ENCODE measurements at places on chromosomes 5 and 9.

- no peak for DNase-seq
Measured at GRCh38 chr5:115369430-115370144, 73.1 kb upstream of the CCDC112 start.

DNA sequence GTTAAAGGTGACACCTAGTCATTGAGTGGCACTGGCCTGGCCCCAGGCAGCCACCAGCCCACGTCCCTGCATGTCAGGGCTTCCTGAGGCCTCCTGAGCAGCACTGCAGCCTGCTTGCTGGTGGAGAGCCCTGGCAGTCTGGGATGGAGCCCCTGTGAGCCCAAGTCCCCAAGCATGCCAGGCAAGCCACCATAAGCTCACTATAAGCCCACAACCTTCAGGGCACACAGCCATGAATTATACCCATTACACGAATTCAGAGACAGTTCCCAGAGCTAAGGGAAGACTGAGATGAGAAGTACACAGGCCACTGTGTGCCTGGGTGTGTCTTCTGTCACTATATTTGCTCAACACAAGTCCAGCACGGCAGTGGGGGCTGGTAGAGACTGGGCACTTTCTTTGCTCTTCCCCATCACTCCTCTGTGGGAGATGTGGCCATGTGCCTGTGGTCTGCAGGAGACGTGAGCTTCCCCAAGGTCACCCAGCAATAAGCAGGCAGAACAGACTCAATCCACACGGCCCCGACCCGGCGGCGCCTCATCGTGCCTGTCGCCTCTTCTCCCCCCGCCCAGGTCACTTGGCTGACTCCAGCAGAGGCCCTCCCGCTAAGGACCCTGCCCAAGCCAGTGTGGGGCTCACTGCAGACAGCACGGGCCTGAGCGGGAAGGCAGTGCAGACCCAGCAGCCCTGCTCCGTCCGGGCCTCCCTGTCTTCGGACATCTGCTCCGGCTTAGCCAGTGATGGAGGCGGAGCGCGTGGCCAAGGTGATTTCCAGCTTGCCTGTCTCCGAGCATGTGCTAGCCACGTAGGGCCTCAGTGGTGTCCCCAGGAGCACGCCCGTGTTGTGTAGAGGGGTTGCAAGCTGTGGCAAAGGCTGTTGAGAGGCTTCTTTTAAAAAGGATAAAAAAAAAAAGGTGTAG, 114.8 kb downstream of the WNK2 start:
- DNase-seq: no peak

DNA sequence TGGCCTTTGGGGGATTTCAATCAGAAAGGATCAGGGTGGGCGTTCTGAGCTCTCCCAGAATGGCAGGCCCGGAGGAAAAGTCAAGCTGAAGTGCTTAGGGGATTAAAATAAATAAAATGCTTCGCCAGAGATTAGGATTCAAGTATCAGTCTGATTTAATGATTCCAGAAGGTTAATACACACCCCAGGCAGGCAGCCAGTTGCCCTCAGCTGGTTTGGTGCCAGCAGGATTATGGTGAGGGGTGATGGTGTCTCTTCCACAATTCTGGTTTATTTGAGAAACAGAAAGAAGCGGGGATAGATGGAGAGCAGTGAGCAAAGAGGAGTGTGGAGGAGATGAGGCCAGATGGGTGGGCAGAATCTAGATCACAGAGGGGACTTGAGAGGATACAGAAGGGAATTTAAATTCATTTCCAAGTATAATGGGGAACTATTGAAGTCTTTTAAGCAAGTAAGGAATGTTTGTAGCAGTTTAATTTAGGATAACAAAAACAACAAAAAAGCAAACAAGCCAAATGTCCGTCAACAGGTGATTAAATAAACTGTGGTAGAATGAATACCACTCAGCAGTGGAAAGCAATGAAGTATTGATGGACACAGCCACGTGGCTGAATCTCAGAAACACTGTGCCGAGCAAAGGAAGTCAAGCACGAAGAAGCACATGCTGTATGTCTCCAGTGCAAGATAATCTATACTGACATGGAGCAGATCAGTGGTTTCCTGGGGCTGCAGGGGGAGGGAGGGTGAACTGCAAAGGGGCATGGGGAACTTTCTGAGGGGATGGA, 297.7 kb downstream of the MSX2 start:
- DNase-seq: no peak

DNA sequence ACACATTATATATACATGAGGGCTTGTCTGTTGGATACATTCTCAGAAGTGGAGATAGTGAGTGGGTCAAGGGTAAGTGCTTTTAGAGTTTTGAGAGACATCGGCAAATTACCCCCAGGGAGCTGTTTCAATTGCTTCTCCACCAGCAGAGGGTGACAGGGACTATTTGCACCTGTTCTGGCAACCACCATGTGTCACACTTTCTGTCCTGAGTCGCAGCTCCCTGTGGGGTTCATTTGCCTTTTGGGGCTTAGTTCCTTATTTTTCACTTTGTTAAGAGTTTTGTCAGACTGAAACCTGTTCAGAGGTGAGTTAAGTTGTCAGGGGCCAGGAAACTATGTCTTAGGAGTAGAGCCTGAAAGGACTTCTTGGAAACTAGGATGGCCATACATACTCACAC, 20.1 kb upstream of the SLC36A1 start:
- no peak for DNase-seq

DNA sequence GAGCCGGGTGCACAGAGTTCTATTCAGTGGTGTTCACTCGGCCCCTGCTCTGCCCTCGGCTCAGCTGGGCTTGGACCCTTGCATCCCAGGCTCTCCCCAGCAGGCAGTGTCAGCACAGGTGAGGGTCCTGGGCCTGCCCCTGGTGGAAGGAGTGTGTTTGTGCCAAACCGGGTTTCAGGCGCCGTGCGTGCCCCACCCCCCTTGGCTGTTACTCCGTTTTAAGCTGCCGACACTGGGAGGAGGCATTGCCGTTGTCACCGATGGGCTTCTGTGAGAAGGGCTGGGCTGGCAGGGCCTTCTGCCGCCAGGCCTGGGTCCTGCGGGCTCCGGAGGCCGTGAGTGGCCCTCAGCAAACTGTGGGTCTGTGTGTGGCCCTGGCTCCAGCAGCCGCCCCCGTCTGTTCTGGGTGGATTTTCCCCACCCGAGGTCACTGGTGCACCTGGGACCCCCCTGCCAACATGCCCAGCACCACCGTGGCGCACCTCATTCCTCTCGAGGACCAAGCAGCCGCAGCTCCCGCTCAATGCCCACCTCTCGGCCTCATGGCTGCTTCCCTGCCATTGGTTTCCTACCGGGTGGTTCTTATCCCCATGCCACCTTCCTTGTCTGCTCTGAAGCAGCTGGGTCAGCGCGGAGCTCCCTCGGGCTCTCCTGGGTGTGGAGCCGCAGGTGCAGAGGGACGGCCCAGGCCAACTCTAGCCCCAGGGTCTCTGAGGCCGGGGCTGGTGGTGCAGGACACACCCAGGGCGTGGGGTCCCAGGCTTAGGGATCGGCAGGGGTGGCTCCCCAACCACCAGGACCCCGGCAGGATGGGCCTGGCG, 44.3 kb upstream of the EXOC3 start:
- no peak for DNase-seq

GRCh38 chr9:12813960-12814876, 39.4 kb downstream of the LURAP1L start:
- DNase-seq: peak; percentile 99

DNA sequence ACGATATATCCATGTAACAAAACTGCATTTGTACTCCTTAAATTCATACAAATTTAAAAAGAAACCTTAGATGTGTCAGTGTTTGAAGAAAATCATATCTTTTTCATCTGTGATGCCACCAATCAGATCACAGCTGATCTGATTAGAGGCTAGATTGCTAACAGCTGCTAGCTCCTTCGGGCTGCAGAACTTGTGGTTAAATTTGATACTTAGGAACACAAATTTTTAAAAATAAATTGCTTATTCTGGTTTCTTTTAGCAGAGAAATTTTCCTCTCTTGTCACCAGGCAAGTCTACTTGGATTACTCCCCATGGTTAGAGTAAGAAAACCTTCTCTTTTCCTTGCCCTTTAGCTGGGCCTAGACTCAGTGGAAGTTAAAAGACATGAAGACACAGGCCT, 94.6 kb upstream of the RANBP6 start:
- no peak for DNase-seq

DNA sequence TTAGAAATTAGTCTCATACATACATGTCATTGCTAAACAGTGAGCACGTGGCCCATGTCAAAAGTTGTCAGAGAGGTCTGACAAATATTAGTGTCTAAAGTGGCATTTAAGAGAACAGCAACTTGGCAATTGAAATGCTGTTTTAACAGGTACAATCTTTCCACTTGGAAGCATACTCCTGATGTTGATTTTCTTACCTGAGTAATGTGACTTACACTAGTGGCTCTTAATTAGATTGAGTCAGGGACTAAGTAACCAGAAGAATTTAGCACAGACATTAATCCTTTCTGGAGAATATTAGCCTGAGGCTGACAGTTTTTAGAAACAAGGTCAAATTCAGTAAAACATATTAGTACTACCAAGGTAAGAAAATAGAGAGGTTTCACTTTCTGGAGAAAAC, 357.0 kb upstream of the ZNF608 start:
- DNase-seq: no peak

- peak; percentile 55 for DNase-seq
Measured at GRCh38 chr9:75891277-75891741, 836 bp downstream of the PCSK5 start.

GRCh38 chr5:136525597-136525996, 160.3 kb upstream of the TRPC7 start:
- DNase-seq: no peak
